CD4-positive, CD25-positive, alpha-beta regulatory T cell (primary cell): ENCODE measurements at places on chromosomes 3 and 15. TPM values are rescaled to one million over a fixed set of nuclear protein-coding genes. Genes with fewer than 3 reads are reported as not detected.

DNA sequence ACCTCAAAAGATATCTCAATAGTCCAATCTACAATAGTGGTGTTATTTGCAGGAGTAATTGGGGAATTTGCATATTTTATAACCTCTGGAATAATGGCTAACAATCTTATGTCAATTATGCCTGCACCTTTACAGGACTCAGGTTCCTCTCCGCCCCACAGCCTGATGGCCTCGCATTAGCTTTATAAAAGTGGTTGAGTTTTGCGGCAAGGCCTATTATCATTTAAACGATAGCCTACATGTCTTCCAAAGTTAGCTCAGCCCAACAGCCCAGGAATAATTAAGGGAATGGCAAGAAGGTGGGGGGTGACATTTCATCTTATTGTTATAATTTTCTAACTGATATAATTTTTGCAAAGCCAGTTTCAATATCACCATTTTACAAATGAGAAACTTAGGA lies 97.3 kb downstream of the RTP4 start:
- no peak for DNase-seq

- no peak for DNase-seq
These were observed 3.1 kb downstream of the PRR23E start for GRCh38 chr3:127196002-127196401.

SLC12A1 gene
- not detected for polyA plus RNA-seq

DNA sequence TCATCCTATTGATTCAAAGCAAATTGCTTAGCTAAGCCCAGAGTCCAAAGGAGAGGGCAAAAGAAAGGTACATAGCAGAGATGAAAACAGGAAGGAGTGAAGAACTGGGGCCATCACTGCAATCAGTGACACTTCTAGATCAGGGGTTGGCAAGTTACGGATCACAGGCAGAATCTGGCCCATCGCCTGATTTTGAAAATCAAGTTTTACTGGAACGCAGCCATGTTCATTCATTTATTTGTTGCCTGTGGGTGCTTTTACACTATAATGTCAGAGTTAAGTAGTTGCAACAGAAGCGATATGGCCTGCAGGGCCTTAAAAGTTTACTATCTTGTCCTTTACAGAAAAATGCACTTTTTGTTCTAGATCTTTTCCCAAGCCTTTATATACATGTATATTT lies 271.7 kb upstream of the TOPAZ1 start:
- DNase-seq: no peak

DNA sequence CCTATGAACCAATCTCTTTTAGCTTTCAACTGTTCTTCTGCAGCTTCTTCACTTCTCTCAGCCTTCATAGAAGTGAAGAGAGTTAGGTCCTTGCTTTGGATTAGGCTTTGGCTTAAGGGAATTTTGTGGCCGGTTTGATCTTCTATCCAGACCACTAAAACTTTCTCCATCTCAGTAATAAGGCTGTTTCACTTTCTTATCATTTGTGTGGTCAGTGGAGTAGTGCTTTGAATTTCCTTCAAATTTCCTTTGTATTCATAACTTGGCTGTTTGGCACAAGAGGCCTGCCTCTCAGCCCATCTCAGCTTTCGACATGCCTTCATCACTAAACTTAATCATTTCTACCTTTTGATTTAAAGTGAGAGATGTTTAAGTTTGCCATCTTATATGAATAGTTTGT lies 21.7 kb downstream of the DZIP1L start:
- no peak for DNase-seq

DNA sequence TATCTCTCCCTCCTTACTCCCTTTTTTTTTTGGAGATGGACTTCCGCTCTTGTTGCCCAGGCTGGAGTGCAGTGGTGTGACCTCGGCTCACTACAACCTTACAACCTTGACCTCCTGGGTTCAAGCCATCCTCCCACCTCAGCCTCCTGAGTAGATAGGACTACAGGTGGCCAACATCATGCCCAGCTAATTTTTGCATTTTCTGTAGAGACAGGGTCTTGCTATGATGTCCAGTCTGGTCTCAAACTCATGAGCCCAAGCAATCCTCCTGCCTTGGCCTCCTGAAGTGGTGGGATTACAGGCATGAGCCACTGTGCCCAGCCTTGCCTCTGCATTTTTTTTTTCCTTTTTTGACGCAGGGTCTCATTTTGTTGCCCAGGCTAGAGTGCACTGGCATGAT lies 17.1 kb downstream of the STAG1 start:
- no peak for DNase-seq
